IgD-negative memory B cell (primary cell): ENCODE measurements at places on chromosomes 4 and X. TPM values are rescaled to one million over a fixed set of nuclear protein-coding genes. Genes with fewer than 3 reads are reported as not detected.

SRPX2 gene
- not detected for polyA plus RNA-seq

DCAF12L1 gene
- not detected for polyA plus RNA-seq

SPANXB1 gene
- not detected for polyA plus RNA-seq

TLR2 gene
- 0.58 TPM for polyA plus RNA-seq

ANK2 gene
- polyA plus RNA-seq, result not detected

FGF5 gene
- not detected for polyA plus RNA-seq

PHEX gene
- polyA plus RNA-seq, result 0.11 TPM

TLL1 gene
- polyA plus RNA-seq, result not detected

TMEM154 gene
- 210 TPM for polyA plus RNA-seq

TENM3 gene
- polyA plus RNA-seq, result not detected
